T follicular helper cell (primary cell): ENCODE measurements at places on chromosomes 16 and 17.

- no peak for DNase-seq
These were observed 30.0 kb upstream of the RHBDL3 start for GRCh38 chr17:32235588-32235987.

GRCh38 chr17:81659038-81659437, 2.7 kb upstream of the PDE6G start:
- DNase-seq: no peak

DNA sequence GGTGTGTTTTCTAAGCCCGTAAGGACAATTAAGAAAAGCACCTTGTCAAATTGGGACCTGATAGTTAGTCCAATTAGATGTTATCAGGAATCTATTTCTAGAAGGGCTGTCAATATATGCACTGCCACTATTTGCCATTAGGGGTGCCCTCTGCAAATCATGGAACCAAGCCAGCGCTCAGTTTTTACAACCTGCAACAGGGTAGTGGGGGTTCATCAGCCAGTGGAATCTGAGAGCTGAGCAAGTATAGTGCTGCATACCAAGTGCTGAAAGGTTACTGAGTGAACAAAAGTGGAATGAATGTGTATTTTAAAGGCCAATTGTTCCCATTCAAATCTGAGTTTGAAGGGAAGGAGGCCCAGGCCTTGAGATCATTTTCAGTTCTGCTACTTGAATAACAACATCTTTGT, 10.4 kb downstream of the PRR11 start:
- peak; percentile 10 for DNase-seq

- DNase-seq: no peak
These were observed 7.3 kb upstream of the CMTM3 start for GRCh38 chr16:66596986-66597848.

DNA sequence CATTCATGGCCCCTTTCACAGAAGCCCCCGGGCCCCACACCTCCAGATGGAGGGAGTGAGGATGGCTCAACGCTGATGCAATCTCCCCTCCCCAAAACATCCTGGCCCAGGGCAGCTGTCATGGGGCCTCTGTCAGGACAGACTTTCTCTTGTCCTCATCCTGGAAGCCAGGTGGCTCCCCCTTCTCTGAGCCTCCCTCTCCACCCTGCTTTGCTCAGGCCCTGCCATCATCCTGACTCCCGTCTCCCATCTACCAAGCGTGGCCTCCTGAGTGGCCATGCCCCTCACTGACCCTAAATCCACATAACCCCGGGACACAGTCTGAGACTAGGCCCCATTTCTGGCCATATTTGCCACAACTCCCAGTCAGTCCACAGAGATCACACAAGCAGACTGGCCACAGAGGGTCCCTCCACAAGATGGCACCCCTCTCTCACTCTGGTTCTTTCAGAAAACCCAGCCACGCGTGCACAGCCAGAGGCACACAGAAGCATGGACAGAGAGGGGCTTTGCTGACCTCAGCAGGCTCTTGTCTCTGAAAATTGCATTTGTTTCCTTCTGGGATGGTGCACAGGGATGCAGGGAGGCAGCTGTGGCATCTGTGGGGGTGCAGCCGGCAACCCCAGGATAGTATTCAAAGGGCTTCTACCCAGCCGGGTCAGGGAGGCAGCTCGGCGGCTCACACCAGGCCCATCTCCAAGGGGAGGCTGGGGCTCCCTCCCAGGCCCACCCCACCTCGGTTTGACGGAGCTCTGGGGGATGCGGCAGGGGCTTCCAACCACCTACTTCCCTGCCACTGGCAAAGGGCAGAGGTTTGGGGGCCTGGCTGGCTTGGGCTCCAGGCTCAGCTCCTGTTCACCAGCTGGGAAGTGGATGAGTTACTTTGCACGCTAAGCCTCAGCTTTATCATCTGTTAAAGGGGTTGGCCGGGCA, 16.9 kb downstream of the DOC2B start:
- no peak for DNase-seq

DNA sequence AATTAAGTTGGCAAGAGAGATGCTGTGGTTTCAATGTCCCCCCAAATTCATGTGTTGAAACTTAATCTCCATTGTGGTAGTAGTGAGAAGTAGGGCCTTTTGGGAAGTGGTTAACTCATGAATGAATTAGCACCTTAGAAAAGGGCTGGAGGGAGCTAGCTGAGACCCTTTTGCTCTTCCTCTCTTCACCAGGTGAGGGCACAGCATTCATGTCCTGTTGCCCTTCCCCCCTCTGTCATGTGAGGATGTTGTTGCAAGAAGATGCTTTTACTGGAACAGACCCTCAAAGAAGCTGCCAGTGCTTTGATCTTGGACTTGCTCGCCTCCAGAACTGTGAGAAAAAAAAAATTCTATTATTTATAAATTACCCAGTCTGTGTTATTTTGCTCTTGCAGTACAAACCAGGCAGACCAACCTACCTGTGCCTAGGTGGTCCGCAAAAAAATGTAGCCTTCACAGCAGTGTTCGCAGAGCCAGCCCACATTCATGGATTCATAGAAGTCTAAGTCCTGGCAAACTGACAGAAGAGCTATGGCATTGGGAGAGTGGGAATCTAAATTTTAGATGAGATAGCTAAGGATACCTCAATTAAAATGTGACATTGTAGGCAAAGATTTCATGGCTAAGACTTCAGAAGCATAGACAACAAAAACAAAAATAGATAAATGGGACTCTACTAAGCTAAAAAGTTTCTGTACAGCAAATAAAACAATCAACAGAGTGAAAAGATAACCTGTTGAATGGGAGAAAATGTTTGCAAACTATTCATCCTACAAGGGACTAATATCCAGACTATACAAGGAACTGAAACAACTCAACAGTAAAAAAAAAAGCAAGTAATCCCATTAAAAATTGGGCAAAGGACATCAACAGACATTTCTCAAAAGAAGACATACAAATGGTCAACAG, 32.0 kb upstream of the ABCA5 start:
- no peak for DNase-seq

- DNase-seq: no peak
These were observed 35.0 kb upstream of the RASD1 start for GRCh38 chr17:17531156-17531555.

GRCh38 chr17:50908140-50908859, 42.1 kb upstream of the TOB1 start:
- no peak for DNase-seq
